ENCODE measurements at places on chromosomes 7 and 10.

- no peak for DNase-seq
These were observed 806.9 kb upstream of the SORCS1 start for GRCh38 chr10:107971411-107971810.

DNA sequence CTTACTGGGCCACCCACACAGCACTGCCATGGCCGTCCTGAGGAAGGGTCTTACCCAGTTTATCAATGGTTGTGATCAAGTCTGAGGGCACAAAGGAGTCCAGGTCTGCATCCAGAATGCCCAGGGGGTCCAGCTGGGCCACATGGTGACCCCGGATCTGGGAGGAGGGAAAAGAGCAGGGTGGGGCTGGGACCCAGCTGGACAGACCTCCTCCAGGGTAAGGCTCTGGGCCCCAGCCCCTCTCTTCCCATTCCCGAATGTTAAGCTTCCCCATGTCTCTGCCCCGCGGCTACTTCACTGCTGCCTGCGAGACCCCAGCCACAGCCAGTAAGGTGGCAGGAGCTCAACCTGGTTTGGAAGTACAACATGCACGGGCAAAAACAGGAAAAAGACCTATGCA lies 9.5 kb downstream of the OGDHL start:
- DNase-seq: no peak

DNA sequence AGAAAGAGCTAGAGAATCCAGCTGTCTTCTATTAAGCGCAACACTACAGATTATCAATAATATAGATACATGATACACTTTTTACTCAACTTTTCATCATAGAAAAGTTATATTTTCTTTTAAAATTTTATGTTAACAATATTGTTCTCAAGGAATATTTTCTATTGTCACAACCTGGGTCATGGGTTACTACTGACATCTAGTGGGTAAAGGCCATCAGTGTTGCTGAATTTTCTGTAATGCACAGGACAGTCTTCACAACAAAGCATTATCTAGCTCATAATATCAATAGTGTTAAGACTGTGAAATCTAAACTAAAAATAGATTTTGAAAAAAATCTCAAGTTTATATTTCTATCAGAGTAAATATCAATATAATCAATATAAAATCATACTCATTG lies 209.8 kb downstream of the ZNF33B start:
- DNase-seq: no peak

- no peak for DNase-seq
These were observed 31.3 kb downstream of the PLXNA4 start for GRCh38 chr7:132544999-132545398.

DNA sequence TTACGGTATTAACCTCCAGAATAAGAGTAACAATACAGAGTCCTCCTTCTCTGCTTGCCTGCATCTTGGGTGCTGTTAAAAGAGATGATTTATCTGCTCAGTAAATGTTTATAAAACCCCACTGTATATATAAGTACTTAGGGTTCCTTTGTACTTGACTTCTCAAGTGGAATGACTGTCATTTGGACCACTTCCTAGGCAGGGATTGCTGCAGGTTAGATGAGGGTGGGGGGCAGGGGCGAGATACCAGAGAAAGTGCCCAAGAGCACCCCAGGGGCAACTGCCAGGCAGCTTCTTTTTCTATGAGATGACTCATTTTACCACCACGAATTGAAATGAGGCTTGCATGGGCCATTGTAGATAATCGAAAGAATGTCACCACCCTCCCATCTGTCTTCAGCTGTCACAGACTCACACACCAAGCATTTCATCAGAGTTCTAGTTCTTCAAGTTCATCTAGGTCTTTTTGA lies 421.9 kb upstream of the GALNT17 start:
- no peak for DNase-seq

DNA sequence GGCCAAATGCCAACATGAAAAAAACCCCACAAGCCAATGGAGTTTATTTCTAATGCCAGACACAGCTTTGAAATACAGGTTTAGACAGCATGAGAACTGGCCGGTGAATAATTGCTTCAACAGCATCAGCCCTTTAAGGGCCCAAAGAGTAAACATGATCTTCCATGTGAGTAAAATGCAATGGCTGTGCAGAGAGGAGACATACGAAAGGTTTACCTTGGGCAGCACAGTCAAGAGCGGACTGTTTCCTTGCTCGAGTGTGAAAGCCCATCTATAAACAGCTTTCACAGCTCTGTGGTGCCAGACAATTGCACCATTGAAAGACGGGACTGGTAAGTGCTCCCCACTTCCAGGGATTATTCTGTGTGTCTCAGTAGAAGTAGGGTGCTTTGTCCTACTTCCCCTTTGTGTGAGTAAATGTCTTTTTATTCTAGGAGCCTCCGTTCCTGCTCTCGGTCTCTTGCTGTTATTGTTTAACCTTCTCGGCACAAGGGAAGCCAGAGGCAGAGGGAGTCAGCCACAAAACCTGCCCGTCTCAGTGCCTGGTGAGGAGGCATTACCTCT lies 77.8 kb upstream of the KAT6B start:
- no peak for DNase-seq

DNA sequence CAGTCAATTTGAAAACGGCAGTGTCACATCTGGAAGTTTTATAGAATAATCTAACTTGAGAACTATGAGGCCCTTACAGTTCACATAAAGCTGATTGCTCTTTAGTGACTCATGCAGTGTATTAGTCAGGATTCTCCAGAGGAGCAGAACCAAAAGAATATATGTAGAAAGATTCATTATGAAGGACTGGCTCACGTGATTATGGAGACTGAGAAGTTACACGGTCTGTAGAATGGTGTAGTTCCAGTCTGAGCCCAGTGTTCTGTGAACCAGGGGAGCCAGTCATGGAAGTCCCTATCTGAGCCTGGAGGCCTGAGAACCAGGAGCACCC lies 21.5 kb downstream of the RBM33 start:
- DNase-seq: no peak

- DNase-seq: no peak
These were observed 381.8 kb downstream of the TCERG1L start for GRCh38 chr10:130929422-130930325.

DNA sequence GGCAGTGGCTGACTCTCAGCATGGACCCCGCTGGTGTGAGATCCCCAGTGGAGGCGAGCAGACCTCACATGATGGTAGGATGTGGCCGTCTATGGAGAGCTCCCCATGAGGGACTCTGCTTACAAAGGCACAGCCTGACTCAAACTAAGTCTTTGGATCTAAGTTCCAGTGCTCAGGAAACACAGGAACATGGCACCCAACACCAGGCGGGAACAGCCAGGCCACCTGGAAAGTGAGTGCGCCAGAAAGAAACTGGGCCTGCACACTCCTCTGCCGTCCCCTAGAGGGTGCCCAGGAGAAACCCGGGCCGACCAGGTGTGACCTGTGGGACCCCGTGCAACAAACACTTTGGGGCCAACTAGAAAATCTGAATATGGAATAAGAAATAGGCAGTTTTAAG lies 10.0 kb downstream of the PITRM1 start:
- no peak for DNase-seq

DNA sequence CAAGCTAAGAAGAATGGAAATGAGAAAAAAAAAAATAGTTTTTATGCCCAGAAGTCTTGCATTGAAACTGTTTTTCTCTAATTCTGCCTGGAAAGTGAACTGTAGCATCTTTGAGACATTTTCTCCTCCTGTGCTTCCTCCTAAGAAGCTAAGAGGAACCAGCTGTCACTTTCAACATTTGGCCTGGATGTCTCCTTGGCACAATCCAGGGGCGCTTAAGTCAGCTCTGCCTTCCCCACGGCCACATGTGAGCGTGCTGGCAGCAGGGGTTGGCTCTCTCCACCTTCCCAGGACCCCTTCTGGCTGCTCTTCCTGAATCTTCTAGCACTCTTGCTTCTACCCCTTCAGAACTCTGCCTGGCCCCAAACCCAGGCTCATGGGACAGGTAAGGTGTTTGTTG lies 289.6 kb upstream of the ADARB2 start:
- DNase-seq: no peak

DNA sequence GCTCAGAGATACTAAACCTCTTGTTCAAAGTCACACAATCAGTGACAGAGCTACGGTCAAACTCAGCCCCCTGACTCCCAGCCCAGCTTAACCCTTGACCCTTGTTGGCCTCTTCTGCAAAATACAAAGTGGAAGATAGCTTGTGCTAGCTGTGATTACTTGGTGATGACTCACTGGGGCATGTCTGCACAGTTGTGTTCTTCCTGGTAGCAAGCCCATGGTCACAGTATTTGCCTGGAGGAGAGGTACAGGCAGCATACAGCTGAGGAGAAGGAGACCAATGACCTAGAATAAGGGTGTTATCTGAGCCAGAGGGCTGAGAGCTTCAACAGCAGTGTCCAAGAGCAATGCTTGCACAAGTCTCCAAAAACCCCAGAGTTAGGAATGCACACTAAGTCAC lies 5.7 kb upstream of the HSPA12A start:
- no peak for DNase-seq

DNA sequence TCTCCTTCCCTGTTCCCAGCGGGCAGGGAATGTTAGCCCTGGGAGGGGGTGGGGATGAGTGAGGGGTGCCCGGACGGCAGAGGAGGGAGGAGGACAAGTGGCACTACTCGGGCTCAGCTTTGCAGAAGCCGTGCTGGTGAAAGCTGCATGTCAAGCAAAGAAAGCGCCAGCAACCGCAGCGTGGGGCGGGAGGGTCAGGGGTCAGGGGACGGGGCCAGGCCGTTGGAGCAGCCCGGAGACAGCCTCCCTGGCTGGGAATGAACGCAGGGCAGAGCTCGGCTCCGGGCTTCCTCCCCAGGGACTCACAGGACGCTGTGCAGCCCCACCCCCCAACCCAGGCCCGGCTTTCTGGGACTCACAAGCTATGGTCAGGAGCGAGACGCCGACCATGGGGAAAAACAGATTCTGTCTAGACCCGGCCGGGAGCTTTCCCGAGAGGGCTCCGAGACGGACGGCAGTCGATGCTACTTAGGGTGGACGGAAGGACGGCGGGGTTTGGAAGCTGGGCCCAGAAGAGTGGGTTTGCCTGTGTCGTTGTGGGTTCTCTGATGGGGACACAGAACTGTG lies 113.4 kb downstream of the VIPR2 start:
- no peak for DNase-seq

GRCh38 chr10:5089865-5090264 lies 4.3 kb upstream of the AKR1C3 start:
- DNase-seq: no peak

GRCh38 chr7:76369018-76369417 lies 10.2 kb upstream of the YWHAG start:
- no peak for DNase-seq

DNA sequence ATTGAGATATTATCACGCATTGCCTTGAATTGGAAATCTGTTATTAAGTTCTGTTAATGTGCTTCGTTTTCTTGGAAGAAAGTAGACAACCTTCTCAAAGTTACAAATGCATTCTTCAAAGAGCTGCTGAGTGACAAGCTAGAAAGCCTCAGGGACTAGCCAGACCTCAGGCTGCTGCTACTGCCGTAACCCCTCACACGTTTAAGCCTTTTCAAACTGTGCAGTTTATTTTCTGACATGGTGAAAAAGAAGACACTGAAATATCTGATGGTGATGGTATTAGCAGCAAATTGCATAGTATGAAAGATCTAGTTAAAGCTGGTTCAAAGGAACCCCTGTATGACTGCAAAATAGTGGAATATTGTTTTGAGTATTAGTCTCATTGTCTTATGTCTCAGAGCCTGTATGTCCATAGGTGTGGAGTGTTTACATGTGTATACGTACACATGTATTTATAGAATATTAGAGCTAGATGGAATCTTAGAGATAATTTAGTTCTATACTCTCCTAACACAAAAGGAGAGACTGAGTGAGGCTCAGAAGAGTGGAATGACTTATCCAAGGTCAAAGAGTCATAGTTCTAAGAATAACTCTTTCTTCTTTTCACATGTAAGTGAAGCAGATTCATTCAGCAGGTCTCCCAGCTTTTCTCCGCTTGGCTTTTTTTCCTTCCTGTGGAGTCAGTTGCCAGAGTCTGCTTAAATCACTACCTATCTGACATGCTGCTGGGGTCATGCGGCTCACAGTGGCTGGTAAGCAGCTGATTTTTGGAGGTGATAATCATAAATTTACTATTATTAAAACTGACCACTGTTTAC lies 431.9 kb downstream of the PLXDC2 start:
- no peak for DNase-seq

DNA sequence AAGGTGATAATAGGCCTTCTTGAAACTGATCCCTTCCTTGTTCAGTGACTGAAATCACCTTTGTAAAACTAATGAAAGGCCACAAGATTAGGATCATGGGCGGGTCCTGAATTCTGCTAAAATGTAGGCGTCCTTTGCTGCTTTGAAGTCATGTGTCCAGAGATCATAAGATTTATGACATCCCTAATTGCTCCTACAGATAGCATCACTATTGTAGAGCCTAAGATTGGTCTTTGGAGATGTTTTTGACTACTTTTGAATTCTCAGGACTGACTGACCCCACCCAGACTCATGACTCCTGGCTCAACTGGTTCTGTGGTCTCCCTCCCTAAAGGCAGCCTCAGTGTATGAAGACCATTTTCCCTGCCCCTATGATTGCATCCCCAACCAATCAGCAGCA lies 322.6 kb upstream of the SEMA3D start:
- no peak for DNase-seq

GRCh38 chr7:116316838-116317628 lies 106.7 kb downstream of the TES start:
- DNase-seq: no peak

DNA sequence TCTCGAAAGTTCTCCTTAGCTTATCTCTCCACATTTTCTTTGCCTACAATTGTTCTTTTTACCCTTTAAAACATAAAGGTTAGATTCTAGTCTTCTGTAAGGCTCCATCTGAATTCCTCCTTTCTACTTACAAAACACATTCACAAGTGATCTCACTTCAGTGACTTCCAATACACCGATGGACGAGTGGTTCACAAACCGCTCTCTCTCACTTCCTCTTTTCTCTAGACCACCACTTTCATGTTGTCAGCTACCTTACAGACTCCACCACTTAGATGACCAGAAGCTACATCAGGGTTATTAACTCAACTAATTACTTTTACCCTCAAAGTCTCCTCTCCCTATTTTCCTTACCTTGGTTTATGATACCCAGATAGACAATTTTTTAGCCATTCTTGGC lies 11.8 kb downstream of the MET start:
- no peak for DNase-seq

DNA sequence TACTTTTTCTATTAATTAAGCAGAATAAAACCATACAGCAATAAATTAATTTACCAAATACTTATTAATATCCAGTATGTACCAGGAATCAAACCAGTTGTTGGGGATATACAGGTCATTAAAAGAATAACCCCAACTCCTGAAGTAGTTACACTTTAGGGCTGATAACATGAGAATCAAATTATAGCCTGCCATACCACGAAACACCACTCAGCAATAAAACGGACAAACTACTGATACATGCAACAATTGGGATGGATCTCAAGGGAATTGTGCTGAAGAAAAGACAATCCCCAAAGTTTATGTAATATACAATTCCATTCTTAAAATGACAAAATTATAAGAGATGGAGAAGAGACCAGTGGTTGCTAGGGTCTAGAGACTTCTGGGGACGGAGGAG lies 22.7 kb downstream of the MCMBP start:
- DNase-seq: no peak

- DNase-seq: no peak
These were observed 906.8 kb downstream of the CNTNAP2 start for GRCh38 chr7:147023440-147023839.

GRCh38 chr7:47448971-47449370 lies 132.9 kb downstream of the TNS3 start:
- DNase-seq: no peak
